NCI-H1092 treated with DMSO at 0.1 percent for 48 hours (cell line): ENCODE measurements at places on chromosomes 11 and 22.
A peak's percentile ranks its signal among the peaks of the same experiment; 100 is the strongest.

DNA sequence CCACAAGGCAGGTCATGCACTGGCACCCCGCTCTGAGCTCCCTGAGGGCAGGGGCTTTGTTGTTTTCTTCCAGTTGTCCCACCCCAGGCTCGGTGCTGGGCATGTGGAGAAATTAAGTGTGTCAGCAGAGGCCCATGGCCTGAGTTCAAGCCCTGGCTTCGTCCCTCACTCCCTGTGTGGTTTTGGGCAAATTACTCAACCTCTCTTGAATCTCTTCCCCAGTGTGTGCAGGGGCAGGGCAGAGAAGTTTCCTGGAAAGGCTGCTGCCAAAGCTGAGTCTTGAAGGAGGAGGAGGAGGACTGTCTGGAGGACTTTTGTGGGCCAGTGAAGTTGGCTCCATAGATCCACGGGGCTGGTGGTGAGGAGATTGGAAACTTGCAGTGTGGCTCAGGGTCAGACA, 138.1 kb upstream of the E2F8 start:
- no peak for DNase-seq

DNA sequence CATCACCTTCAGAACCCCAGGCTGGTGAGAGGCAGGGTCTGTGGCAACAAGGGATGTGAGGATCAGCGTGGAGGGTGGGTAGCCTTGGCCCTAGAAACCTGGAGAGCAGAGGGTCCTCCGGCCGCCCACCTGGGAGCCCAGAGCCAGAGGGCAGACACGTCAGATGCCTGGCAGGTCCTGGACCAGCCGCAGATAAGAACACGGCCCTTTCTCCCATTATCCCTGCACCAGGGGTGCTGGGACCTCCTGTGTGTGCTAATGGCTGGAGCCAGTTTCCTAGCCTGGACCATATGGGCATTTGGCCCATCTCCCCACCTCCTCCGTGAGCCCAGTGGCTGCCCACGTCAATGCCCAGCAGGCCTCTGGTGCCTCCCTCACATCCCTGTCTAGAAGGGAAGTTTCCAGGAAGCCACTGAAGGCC, 88.4 kb downstream of the MORC2 start:
- no peak for DNase-seq

DNA sequence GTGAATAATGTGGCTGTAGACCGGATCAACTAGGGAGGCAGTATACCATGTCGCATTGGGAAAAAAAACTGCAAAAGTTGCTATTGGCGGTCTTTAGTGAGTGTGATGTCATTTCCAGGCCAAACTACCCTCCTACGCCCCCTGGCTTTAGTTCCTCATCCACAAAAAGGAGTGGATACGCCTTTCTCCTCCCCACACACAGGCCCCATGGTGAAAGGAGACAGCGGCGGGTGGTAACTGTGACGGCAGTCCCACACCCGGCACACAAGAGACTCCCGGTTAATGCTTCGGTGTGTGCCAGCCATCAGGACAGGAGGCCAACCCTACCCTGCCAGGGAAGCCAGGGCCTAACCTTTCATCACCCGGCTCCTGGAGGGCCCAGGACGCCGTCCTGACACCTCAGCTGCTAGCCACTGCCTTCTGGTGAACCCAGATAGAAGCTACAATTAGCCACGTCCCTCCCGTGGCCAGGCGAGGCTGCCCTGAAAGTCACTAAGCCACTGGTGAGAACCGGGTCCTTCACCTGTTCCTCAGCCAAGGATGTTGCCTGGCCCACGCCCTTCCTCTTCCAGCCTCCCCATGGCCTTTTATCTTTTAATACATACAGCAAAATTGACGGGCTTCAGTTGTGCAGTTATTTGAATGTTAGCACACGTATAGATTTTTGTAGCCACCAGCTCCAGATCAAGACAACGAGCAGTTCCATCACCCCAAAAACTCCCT, 10.8 kb downstream of the TP53I11 start:
- DNase-seq, result no peak

DNA sequence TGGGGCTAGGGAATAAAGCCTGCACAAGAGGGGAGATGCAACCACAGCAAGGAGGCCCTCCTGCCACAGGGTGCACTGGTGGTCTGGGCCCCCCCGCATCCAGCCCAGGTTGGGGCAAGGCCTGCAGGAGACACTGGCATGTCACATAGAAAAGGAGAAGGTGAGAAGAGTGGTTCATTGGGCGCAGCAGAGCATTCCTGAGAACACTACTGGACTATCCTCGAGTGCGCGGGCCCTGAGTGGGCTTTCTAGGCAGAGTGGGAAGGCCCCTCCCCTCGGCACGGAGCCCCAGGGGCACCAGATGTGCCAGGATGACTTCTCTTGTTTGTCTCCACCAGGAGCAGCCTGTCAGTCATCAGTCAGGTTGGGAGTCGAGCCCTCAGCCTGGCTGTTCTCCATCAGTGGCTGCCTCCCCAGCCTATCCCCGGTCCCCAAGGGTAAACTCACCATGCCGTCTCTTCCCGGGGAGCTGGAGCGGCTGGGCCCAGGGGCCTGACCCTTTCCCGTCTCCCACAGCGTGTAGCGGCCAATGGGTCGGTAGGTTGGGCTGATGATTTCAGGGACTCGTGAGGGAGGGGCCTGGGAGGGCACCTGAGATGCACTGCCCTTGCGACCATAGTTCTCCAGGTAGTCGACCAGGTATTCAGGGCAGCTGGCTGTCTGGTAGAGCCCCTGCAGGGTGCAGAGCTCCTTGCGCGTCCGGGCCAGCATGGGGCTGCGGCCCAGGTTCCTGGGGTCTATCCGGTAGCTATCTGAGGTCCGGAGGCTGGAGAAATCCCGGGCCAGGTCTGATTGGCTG, 9.0 kb downstream of the USP2 start:
- no peak for DNase-seq

DNA sequence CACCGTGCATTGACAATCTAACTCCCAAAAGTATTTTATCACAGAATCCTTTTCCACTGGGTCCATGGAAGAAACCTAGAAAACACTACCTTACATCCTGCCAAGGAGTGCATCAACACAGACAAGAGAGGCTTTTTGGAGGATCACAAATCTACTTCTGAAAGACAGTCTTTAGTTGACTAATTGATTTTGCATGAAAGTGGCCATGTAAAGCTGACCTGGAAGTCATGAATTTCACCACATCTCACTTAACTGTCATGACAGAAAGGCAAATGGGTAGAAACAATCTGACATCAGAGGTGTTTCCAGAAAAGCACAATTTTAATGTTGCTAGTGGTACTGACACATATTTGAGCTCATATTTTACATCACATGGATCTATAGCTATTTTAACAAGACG, 101.6 kb downstream of the FAM76B start:
- no peak for DNase-seq

DNA sequence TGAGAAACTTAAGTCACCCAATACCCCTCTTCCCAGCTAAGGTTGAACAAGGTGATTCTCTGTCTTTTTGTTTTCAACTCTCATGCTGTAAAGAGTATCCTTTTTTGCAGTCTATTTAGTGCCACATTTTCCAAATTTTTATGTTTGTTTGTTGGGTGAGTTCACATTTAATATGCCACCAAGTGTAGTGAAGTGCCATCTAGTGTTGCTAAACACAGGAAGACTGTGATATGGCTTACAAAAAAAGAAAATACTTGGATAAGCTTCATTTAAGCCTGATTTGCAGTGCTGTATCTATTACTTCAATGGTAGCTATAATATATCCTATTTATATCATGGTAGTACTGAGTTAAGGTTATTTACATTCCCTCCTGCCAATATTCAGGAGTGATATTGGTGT, 319.2 kb upstream of the CHORDC1 start:
- no peak for DNase-seq

GRCh38 chr11:110130642-110131238, 37.5 kb downstream of the ZC3H12C start:
- peak; percentile 98 for DNase-seq

DNA sequence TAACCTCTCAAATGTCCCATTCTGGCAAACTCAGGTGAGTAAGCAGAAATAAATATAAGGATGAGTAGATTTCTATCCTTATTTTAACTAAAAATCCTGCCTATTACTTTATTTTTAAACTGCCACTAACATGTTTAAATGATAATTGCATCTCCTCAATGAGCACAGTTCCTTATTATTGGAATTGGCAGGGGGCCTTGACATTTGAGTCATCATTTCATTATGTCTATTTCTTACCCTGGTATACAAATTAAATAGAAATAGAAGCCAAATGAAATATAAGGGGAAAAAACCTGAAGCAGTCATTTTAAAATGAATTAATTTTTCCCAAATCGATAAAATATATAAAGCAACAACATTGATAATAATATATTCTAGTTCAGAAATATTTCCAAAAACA, 81.2 kb downstream of the GUCY1A2 start:
- DNase-seq, result no peak

- no peak for DNase-seq
Observed at GRCh38 chr11:133705074-133705648, 140.2 kb downstream of the SPATA19 start.

DNA sequence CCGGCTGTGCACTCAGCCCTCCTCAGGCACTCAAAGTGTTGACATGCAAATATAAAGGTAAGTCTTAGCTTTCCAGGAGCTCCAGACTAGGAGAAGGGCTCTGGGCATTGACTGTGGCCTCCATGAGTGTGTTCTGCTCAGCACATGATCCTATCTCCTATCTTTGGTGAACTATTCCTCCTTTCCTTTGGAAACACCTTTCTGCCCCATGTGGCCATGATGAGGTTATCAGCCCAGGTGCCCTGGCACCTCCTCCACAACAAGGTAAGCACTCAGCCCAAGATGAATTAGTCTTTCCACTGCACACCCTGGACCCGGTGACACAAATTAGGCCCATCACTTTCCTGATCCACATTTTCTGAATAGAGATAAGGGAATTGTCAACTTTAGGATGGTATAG, 37.9 kb upstream of the LMO1 start:
- DNase-seq, result no peak

DNA sequence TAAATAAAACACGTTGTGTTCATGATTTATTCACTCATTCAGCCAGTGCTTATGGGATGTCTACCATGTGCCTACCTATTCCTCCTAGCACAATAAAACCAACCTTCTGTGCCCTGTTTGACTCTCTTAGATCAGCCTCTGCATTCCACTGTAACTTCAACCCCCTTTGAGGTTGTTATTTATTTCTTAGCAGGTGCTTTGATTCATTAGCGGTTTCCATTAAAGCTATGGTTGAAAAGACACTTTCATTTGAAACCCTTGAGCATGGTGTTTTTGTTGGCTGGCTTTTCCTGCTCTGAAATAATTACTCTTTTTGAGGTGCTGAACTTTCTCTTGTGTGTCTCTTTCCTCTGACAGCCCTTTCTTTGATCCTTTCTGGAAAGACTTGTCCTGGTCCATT, 570.6 kb upstream of the LARGE1 start:
- no peak for DNase-seq

DNA sequence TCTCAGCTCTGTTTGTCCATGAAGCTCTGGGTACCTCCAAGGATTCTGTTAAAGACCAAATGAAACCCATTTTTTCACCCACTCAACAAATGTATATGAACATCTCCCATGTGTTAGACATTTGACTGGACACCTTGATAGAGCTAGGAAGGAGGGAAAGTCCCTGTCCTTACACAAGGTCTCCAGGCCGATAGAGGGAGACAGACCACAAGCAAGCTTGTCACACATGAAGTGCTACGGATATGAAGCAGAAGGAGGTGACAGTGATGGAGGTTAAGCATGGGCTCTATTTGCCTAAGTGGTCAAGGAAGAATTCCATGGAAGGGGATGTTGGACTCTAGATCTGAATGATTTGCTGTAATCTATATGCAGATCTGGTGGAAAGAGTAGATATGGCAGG, 138.5 kb downstream of the MYO18B start:
- DNase-seq, result no peak

- DNase-seq, result no peak
Observed at GRCh38 chr11:38138972-38139371, 1540.9 kb upstream of the RAG2 start.

DNA sequence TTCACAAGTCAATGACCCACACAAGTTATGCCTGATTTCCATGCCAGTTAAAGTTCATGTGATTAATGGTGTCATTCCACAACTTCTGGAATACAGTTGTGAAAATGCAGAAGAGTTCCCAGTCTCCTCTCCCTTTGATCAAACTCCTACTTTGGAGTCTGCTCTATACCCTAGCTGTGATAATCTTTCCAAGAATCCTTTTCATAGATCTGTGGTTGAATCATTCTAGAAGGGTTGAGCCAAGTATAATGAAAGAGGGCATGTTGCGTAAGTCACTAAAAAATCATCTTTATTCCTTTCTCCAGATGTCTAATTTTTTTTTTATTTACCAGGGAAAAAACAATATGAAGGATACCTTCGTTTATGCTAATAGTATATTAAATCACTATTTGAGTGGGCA, 89.7 kb upstream of the CARD18 start:
- no peak for DNase-seq

- no peak for DNase-seq
Observed at GRCh38 chr11:120610111-120610510, 98.6 kb downstream of the GRIK4 start.

DNA sequence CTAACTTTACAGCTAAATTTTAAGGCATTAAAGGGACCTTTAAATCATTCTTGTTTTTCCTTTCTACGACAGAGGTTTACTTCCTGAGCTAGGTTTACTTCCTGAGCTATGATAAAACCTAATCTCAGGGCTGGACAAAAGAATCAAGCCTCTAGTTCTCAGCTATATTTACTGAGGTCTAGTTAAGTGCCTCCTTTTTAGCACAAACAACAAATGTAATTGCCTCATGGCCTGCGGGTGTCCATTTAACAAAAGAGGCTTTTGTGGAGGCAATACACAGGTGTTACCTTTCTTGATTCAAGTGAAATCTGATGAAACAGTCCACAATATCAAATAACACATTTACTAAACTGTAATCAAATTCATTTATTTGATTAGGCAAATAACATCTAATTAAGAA, 67.3 kb downstream of the IMMP1L start:
- peak; percentile 94 for DNase-seq

DNA sequence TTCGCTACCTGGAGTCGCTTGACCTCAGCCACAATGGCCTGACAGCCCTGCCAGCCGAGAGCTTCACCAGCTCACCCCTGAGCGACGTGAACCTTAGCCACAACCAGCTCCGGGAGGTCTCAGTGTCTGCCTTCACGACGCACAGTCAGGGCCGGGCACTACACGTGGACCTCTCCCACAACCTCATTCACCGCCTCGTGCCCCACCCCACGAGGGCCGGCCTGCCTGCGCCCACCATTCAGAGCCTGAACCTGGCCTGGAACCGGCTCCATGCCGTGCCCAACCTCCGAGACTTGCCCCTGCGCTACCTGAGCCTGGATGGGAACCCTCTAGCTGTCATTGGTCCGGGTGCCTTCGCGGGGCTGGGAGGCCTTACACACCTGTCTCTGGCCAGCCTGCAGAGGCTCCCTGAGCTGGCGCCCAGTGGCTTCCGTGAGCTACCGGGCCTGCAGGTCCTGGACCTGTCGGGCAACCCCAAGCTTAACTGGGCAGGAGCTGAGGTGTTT, 12.8 kb downstream of the TSKU start:
- no peak for DNase-seq

DNA sequence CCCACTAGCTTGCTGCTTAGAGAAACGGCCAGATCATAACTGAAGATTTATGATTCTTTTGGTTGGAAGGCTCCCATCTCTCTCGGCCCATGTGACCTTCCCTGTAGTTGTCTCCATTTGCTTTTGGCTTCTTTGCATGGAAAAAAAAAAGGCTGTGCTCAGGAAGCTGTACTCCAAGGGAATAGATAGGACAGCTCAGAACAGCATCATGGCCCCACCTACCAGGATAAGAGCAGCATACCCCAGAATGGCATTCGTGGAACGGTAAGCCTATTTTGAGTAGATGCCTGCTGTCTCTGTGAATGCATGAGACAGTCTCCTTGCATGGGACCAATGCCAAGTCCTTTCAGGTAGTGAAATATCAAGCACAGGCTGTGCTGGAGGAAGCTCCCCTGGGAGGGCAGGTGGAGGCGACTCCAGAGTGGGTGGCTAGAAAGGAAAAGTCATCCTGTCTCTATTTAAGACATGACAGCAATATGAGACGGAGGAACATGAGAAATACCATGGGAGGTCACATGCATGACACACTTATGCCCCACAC, 94.1 kb upstream of the AMOTL1 start:
- DNase-seq, result peak; percentile 53
